Left lobe of liver (tissue), 2 donors: ENCODE measurements at places on chromosomes 2 and 18. TPM values are rescaled to one million over a fixed set of nuclear protein-coding genes. Genes with fewer than 3 reads are reported as not detected.
A peak's percentile ranks its signal among the peaks of the same experiment; 100 is the strongest.

DNA sequence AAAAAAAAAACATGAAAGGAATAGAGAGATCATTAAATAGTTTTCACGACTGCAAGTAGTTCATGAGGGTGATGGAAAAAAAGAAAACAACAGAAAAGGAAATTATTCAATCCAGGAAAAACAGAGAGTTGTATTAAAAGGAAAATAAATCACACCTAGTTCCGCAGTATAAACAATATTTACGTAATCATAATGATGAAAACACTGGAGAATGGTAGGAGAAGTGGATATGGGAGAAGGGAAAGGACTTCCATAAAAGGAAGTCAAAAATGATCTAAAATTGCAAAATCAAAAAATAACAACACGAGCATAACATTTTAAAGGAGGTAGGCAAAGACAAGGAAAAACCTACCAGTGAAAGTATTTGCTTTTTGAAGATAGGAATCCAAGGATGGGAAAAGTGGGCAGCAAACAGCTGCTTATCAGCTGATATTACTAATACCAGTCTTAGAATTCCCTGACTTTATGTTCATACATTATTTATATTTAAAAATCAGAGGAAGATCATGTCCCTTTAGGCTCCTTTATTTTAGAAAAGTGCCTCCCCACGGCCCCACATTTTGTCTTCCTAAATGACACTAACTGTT lies 160.8 kb downstream of the NBAS start:
- DNase-seq: no peak

DNA sequence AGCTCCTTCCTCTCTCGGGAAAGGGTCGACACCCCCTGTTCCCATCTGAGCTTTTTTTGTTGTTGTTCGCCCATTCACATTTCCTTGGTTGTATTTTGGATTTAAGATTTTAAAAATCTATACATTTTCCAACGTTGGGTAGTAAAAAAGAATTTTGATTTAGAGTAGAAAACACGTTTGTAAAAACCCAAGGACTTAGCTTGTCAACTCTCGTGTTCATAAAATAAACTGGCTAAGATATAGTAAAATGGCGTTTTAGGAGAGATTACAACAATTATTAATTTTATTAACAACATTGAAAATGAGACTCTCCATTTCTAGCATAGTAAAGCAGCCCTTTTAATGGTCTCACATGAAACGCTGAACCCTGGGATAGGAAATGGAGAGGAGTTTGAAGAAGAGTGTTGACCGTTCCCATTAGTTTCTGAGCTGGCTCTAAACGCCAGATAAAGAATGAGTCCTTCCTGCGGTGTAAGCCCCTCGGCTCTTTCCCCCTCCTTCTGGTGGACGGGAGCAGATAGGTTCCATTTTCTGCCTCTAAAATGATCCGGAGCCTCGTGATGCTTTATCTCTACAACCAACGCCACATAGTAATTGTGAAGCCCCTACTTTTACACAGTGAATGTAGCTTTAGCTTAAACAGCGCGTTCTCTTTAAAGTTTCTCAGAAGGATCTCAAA lies 24.0 kb upstream of the ZNF516 start:
- DNase-seq: no peak

DNA sequence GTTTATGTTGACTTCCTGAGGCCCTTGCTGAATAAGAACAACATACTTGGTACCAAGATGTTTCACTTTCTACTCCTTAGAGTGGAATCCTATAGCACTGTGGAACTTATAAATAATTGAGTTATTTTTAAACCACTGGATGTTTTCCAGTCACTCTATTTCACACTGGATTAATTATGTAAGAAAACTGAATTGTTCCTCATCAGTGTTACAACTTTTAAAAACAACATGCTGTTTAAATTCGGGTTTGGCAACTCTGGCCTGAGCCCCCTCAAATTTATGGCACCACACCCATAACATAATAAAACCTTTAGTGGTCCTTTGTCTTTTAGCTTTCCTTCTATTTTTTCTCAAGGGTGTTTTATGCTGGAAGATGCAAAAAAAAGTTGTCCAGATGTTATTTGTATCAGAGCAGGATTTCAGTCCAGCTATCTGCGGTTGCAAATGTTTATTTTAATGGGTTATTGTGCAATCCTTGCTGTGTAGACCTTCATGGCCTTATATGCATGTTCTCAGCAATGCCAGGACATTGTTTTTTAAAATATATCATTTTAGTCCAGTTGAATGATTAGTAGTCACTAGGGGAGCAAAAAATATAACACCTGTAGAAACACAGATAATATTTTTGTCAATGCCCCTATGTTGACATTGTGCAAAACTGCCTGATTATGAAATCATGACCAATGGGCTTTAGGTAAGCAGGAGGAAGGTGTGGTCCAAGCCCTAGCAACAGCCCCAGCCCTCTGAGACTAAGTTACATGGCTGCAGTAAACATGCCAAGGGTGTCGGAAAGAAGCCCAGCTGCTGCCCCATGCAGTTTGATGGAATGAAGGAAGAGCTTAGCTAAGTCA lies 638.0 kb upstream of the ZEB2 start:
- peak; percentile 47 for DNase-seq

- no peak for DNase-seq
These were observed 28.4 kb downstream of the SIX3 start for GRCh38 chr2:44969936-44970335.

- DNase-seq: no peak
These were observed 824.0 kb upstream of the PIK3C3 start for GRCh38 chr18:41131050-41131449.

DNA sequence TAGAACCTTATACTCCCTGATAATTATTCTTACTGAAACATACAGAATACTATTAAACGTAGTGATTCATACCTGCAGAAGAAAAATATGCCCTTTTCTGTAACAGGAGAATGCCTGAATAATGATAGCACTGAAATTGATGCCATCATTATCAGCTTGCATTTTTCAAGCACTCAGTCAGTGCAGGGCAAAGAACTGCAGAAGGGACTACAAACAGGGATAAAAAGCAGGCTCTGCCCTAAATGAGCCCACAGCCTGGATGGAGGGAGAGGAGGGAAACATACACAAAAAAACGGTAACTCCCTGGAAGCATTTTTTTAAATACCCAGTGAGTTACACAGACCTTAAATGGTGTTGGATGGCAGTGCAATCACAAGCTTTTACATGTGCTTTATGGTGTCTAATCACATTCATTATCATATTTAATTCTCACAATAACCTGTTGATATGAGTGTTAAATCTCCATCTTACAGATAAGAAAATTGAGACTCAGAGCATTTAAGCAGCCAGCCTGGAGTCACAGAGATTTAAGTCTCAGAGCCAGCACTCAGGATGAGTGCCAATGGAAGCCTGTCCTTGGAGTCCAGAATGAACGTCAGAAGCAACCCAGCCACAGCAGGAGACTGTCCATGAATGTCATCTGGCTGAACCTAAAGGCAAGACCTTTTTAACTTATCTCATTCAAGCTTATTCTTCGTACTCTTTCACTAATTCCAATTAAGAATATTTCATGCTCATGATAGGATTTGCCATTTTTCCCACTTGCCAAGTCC lies 139.3 kb upstream of the CTNNA2 start:
- DNase-seq: no peak

GRCh38 chr2:201269764-201270163 lies 9.4 kb downstream of the CASP8 start:
- no peak for DNase-seq

GRCh38 chr2:241842620-241843211 lies 16.0 kb downstream of the PDCD1 start:
- DNase-seq: peak; percentile 48

- no peak for DNase-seq
These were observed 217.7 kb downstream of the LRRTM1 start for GRCh38 chr2:80086831-80087230.

- DNase-seq: no peak
These were observed 27.1 kb upstream of the TMEM178A start for GRCh38 chr2:39638581-39638980.

GRCh38 chr2:100743741-100744140 lies 76.2 kb upstream of the NPAS2 start:
- DNase-seq: no peak

GRCh38 chr2:128738446-128739110 lies 419.9 kb upstream of the HS6ST1 start:
- no peak for DNase-seq

- DNase-seq: no peak
These were observed 6.3 kb downstream of the MEX3C start for GRCh38 chr18:51191128-51191717.

DNA sequence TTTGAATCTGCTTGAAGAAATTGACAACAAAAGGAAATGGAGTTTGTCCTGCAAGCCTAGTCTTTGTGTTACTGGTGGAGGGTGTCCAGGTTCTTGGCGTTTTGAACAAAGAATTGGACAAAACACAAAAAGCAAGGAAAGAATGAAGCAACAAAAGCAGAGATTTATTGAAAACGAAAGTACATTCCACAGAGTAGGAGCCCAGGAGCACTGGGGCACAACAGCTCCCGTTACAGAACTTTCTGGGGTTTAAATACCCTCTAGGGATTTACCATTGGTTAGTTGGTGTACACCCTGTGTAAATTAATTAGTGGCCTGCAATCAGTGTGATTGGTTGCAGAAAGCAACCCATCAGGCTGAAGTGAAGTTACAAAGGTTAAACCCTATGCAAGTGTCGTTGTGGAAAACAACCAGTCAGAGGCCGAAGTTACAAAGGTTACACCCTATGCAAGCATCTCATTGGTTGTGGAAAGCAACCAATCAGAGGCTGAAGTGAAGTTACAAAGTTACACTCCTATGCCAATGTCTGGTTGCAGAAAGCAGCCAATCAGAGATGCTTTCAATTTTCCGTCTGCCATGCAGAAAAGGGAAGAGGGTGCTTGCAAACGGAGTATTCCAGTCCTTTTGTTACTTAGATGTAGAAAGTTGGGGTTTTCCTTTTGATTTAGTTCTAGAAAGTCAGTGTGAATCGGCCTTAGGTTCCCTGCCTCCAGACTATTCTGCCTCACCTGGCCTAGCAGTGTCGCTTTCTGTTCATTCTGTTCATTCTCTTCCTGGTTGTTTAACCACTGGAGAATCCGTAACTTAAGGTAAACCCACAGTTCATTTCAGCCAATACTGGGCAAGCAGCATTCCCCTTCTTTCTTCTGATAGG lies 47.6 kb upstream of the PTH2R start:
- peak; percentile 50 for DNase-seq

DNA sequence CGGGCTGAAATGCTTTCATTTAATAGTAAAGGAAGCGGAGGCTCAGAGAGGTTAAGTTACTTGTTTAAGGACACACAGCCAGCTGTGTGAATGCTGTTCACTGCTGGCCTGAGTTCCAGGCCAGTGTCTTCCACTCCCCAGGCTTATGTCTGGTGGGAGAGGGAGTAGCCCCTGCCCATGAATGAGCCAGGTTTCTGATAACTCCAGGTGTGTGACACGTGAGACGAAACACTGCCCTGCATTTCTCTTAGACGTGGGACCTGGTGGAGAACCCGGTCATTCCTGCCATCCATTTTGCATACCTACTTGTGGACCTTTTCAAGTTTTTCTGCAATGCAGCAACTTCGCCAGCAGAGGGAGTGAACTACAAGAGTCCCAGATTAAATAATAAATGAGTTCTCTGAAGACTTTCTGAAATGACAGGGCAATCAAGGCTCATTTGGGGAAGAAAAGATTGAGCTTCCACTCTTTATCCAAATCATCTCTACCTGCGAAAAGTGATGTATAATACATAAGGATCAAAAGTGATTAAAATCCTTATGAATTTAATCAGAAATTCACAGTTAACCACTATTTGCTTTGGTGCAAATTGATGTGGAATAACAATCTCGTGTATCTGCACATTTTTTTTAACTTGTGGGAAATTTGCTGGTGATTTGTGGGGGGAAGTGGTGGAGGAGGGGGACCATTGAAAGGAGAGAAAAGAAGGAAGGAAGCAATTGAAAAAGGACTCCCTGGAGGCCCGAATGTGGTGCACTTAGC lies 79.4 kb upstream of the ASB18 start:
- no peak for DNase-seq

- peak; percentile 48 for DNase-seq
These were observed 163.9 kb downstream of the LDLRAD4 start for GRCh38 chr18:13382366-13382953.

DNA sequence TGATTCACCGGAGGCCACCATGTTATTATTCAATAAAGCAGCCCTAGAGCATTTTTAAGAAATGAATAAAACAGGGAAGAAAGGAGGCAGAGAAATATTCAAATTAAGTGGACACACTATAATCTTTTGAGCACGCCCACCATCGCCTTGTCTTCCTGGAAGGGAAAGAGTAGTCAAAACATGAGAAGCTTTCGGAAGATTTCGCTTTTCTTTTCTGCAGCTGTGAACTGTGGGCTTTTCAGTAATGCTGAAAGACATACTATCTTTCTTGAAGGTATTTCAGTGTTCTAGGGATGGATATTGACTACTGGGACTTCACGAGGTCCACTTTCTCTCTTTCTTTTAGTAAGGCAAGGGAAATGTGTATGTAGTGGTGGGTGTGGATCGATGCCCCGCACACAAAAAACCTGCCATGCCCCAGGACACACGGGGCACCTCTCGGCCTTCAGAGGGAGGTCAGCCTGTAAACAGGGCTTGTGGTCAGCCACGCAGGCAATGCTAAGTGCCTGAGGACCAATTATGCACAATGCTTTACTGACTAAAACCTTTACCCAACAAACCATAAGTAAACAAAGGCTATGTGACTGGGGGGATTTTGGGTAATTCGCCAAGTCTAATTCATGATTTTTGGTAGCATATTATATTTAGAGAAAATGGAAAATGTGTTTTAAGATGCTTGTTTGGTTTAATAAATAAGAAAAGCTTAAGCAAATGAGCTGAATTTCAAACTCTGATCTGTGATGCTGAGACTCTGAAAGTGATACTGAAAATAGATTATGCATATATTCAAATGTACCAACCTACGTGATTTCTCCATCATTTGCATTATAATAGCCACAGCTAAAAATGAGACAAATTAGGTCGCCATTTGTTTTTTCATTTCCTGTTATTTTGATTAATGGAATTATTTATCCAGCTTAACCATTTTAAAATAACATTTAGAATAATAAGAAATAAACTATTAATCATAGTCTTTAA lies 130.5 kb downstream of the ZNF516 start:
- no peak for DNase-seq

GRCh38 chr2:176979981-176980710 lies 232.4 kb upstream of the HNRNPA3 start:
- no peak for DNase-seq

- no peak for DNase-seq
These were observed 393.1 kb upstream of the DCC start for GRCh38 chr18:51946946-51947345.

GRCh38 chr2:172967036-172967982 lies 108.3 kb upstream of the MAP3K20 start:
- DNase-seq: peak; percentile 85

- DNase-seq: no peak
These were observed 98.1 kb upstream of the SCG2 start for GRCh38 chr2:223700221-223700620.

SCN2A gene
- total RNA-seq: 0.05 TPM

ANTXR1 gene
- total RNA-seq: 2.2 TPM

FBLN7 gene
- total RNA-seq: 5.1 TPM

ASXL3 gene
- total RNA-seq: 2.6 TPM

SLC4A5 gene
- 1.2 TPM for total RNA-seq

ANKRD30B gene
- not detected for total RNA-seq

LBX2 gene
- total RNA-seq: 7.7 TPM

FAM110C gene
- 6.7 TPM for total RNA-seq

PTH2R gene
- 0.18 TPM for total RNA-seq

ZNF532 gene
- total RNA-seq: 3.7 TPM

PAX8 gene
- total RNA-seq: 0.65 TPM

AGAP1 gene
- total RNA-seq: 10.5 TPM

CD8B2 gene
- total RNA-seq: not detected
